Activated CD4-positive, CD25-positive, alpha-beta regulatory T cell treated with anti-CD3 and anti-CD28 coated beads, Interleukin-2, amount 50 U/mL, for 72 hours (primary cell): ENCODE measurements at places on chromosomes 1 and 21.

DNA sequence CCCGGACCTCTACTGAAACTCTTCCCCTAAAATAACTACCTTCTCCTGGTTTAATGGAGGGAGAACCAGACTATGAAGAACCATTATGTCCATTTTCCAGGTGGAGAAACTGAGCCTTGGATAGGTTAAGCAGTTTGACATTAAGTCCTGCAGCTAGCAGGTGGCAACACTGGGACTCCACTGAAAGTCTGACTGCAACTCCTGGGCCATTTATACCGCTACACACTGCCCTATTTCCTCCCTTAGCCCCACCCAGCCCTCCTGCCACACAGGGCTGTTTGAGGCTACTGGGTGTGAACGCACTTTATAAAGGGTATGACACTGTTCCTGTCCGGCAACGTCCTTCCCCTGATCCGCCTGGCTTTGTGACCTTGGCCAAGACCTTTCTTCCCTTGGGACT, 511 bp upstream of the INPP5B start:
- DNase-seq = no peak

- no peak for DNase-seq
Observed at GRCh38 chr1:228511546-228512445, 24.6 kb downstream of the RNF187 start.

- no peak for DNase-seq
Observed at GRCh38 chr21:15754640-15755039, 24.9 kb downstream of the USP25 start.

DNA sequence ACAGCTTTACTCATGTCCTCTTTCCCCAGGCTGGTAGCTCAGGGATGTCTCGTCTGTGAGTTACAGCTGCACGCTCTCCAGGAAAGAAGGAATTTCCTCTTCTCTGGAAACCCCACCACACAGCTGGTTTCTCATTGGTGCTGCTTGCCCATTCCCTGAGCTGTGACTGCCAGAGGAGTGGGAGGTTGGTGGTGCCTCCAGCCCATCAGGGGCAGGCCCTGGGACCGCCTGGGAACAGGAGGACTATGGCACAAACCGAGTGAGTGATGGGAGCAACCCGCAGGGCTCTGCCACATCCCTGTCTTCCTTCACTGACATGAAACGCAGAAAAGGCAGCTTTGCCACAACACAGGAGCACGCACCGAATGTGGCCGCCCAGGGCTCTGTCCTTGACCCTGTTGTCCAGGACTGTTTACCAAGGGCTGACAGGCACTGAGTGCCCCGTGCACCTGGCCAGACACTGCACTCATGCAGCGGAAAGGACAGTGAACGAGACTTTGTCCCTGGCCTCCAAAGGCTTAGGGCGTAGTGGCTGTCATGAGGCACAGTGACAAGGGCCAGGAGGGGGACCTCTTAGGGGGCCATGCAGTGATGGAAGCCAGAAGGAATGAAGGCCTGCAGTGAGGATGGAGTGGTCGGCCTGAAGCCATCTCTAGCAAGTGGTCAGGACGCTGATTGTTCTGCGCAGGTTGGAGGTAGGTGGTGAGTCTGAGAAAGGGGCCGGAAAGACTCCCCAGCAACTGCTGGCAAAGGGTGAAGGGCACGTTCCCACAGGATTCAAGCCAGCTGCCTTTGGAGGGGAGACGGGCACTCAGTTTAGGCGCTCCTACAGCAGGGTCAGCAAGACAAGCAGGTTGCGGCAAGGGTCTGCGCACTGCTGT, 1.7 kb upstream of the CCNL2 start:
- no peak for DNase-seq

- DNase-seq = no peak
Observed at GRCh38 chr1:186438567-186438966, 22.3 kb downstream of the PDC start.

- no peak for DNase-seq
Observed at GRCh38 chr1:169108223-169108622, 1.7 kb downstream of the ATP1B1 start.

DNA sequence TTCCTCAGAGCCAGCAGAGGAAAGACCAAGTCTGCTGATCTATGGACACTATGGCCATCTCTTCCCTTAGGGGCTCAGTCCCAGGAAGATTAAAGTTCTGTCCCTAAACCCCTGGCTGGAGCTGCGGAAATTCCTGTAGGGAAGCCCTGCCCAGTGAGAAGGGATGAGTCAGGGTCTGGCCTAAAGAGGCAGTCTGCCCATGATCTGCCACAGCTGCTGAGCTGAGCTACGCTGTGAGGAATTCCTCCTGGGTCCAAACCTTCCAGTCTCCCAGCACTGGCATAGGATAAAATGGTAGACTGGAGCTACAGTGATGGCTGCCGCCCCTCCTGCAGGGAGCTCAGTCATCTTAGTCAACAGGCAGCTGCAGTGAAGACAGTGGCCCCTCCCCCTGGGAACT, 213.7 kb downstream of the BRINP2 start:
- no peak for DNase-seq

- no peak for DNase-seq
Observed at GRCh38 chr1:10856863-10857598, 60.6 kb upstream of the CASZ1 start.

DNA sequence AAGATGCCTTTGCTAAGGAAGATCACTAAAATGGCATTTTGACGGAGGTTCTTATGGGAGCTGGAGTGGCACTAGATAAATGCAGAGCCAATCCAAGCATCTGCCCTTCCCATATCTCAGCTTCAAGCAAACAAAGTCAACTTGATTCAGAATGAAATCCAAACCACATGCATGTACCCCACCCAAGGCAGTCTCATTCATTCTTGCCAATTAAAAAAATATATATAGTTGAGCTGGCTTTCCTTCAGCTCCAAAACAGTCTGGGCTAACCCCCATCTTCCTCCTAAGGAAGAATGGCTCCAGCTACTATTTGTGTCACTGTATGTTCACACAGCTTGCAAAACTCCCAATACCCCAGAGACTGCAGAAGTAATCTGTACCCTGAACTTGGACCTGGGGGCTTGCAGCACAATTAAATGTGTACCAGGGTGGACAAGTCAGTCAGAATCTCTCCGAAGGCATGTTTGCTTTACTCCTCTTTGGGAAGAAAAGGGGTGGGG, 35.4 kb downstream of the GPR3 start:
- DNase-seq = no peak
